COR-L47 (cell line): ENCODE measurements at places on chromosomes 7 and 10.

DNA sequence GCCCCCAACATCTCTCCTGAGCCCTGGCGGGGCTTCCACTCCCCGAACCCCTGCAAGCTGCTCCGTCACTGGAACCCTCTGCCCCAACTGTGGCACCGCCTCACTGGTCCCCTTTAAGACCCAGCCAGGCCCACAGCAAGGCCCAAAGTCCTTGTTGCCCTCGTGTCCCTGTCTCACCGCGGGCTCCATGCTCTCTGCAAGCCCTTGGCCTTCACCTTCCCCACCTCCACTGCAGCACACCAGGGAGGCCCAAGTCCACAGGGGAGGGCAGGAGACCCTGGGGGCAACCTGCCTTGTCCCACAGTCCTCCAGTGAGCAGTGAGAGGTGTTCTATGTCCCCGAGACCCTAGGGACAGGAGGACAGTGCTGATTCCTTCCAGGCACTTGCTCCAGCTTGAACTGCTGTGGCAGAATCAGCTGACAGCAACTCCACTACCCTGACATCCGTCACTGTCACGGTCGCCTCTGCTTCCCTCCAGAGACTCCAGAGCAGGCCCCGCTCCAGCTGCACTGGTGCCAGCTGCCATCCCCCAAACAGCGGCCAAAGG lies 105.3 kb downstream of the CYTH3 start:
- no peak for DNase-seq

GRCh38 chr7:125530553-125530952 lies 600.9 kb upstream of the POT1 start:
- no peak for DNase-seq

- DNase-seq, result no peak
Measured at GRCh38 chr10:117341061-117341460, 34.2 kb downstream of the PDZD8 start.

DNA sequence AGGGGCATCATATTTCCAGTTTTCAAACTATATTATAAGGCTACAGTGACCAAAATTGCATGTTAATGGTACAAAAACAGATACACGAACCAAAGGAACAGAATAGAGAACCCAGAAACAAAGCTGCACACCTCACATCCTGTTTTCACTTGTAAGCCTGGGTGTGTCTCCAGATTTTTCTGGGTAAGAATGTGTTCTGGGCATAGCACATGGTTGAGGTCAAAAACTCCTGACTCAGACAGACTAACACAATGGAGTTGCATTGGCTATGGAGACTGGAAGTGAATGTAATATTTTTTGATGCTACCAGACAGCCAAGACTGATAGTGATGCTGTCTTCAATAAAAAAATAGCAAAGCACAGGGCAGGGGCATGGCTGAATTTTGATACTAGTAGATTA lies 1175.2 kb downstream of the NXPH1 start:
- no peak for DNase-seq

GRCh38 chr7:147412109-147412508 lies 1178.5 kb upstream of the C7orf33 start:
- no peak for DNase-seq

DNA sequence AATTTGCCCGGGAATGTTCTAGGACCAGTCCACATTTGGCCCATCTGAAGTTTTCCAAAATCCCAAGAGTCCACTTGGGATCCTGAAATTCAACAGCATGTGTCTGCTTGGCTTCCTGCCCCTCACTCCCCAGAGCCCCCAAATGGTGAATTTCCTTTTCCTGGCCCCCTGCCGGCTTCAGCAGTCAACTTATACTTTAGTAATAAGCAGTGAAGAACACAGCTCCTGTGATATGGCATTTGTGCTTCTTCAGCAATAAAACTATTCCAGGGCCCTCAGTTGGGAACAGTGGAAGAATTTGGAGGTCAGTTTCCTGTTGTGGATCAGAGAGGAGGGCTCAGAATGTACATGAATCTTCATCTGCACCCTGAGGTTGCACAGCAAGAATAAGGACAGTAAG lies 51.1 kb downstream of the PRF1 start:
- no peak for DNase-seq

DNA sequence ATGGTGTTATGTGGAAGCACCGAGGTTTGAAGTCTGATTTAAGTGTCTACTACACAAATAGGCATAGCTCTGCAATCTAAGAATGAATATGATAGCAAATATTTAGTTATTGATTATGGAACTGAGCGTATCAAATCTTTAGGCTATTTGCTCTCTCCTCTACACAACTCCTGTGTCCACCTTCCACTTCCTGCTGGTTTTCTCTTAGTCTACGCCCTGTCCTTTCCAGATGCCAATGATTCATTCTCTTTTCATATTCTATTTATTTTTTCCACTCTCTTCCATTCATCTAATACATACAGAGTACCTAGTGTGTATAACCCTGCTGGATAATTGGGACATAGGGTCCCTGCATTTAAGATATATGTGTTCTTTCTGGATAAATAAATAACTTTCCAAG lies 83.7 kb downstream of the DGKB start:
- DNase-seq, result no peak

DNA sequence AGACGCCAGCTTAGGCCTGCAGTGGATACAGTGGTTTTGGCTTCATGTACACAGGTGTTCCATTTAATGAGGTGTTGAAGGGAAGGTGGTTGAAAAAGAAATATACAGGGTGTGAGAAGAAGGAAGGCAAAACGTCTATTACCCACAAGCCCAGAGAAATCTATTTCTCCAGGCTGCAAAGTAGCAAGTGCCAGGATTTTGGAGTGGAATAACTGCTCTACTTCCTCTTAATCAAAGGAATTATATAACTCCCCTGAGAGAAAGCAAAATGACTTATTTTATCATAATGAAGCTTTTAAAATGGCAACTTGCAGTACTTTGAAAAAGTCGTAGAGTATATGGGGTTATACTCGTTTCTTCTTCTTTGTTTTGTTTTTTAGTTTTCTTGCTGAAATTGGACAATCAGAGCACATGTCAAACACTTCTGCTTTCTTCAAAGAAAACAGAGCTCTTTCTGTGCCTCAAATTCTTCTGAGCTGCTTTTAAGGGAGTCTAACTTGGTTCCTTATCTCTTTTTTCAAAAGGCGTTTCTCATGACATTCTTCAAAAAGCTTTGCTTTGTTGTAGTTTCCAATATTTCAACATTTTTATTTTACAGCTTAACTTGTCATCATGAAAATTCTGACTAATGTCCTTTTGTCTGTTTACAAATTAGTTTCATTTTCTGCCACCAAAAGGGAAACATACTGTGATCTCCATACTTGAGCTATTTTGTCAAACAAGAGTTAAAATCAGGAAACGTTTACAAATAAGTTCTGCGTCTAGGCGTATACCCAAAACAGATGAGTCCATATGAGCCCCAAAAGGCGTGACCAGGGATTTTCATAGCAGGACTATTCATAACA lies 289.7 kb downstream of the FRMD4A start:
- DNase-seq, result no peak

GRCh38 chr10:75367021-75367487 lies 34.5 kb downstream of the ZNF503 start:
- no peak for DNase-seq
